ENCODE measurements at places on chromosomes 6 and 20.

DNA sequence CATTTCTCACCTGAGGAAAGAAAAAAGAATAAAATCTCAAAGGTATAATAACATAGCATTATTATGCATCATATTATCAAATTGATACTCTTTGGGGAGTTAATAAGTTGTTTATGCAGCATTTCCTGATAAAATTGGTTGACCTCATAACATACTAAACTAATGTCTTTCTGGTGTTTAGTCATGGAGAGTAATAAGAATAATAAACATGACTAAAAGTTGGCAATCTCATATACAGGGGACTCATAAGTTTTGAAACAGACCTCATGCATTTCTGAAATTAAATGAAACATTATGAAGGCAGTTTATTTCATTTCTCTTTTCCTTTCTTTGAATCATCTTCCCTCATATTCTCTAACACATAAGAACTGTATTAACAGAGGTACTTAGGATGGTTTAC lies 60.5 kb upstream of the PRDM1 start:
- no peak for DNase-seq

DNA sequence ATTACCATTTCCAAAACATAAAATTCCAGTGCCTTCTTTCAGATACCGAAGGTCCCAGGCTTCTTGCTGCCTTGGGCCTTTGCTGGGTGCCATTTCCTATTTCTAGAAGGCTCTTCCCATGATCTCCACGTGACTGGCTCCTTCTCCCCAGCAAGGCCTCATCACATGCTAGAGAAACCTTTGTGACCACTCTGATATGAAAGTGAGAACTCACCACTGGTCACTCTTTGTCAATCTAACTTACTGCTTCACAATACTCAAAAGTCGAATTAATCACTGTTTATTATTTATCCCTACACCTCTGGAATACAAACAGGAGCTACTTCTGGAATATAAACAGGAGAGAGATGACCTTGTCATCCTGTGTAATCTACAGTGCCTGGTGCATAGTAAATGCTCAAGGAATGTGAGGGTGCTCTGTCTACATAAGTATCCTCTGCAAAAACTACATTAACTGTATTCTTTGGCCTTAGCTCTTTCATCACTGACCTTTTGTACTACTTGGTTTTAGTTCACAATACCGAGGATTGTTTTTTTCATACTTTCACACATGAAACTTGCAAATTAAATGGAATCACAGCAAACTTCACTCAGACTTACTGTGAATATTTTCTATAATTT lies 1.6 kb downstream of the STX7 start:
- DNase-seq: no peak

DNA sequence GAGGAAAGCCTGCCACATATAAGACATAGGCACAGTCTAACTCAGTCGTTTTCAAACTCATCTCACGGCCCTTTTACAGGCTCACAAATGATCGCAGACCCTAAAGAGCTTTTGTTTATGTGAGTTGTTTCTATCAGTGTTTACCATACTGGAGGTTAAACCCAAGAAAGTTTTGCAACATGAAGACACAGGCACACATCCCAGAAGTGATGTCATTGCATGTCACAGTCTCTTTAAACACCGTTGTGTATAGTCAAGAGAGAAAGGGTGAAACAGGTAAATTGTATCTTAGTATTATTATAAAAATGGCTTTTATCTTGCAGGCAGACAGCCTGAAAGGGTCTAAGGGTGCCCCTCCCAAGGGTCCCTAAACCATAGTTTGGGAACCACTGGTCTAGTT lies 96.7 kb downstream of the BACH2 start:
- no peak for DNase-seq

GRCh38 chr20:61203320-61203719 lies 48.7 kb upstream of the CDH4 start:
- DNase-seq: no peak

GRCh38 chr6:33672808-33673207 lies 38.7 kb downstream of the UQCC2 start:
- DNase-seq: no peak

DNA sequence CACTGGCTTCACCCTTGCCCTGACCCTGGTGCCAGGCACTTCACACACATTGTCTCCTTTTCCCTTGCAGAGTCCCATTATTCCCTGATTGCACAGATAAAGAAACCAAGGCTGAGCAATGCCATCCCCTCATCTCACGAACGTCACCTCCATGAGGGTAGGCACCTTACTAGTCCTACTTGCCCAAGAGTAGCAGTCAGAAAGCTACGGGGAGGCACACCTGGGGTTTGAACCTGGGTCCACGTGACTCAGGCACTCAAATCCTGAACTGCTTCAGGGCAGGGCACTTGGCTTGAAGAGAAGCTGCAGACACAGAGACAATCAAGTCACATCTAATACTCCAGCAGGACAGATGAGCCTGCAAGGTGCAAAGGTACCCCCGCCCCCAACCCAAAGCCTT lies 1.9 kb downstream of the BCAS1 start:
- no peak for DNase-seq

DNA sequence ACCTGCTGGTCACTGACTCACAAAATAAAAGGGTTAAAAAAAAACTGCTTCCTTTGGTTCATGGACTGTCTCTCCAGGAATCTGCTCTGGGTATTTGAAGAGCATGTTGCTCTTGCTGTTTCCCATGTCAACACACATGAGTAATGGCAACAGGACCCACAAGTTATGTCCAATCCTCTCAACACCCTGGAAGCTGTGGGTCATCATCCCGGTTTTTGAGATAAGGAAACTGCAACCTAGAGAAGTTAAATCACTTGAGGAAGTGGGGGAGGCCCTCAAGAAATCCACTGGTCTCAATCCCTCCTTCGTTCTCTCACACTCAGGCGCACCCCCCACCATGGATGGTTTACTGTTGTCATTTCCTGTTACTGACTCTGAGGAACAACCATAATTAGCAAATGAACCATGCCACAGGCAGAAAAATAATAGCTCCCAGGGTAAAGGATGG lies 12.4 kb downstream of the MAP1LC3A start:
- no peak for DNase-seq

- DNase-seq: no peak
Measured at GRCh38 chr20:46351357-46352058, 43.2 kb upstream of the CDH22 start.

DNA sequence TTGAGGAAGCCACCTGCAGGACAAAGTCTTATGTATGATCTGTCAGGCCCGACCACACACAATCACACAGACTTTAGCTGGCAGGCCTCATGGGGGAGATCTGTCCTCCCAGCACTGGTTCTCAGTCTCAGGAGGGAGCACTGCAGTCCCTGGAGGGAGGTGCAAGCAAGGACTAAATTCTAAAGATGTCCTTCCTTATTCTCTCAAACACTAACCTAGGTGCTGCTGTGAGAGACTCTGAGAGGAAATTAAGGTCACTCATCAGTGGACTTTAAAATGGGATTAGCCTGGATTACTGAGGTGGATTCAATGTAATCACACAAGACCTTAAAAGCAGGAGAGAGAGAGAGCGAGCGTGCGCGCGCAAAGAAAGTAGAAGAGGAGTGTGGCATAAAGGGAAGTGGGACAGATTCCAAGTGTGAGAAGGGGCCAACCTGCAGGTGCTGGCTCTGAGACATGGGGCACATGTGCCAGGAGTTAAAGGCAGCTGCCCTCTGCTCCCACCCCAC lies 14.3 kb downstream of the GLO1 start:
- DNase-seq: no peak

- DNase-seq: peak; percentile 31
Measured at GRCh38 chr6:11538052-11538818, 686 bp downstream of the TMEM170B start.

DNA sequence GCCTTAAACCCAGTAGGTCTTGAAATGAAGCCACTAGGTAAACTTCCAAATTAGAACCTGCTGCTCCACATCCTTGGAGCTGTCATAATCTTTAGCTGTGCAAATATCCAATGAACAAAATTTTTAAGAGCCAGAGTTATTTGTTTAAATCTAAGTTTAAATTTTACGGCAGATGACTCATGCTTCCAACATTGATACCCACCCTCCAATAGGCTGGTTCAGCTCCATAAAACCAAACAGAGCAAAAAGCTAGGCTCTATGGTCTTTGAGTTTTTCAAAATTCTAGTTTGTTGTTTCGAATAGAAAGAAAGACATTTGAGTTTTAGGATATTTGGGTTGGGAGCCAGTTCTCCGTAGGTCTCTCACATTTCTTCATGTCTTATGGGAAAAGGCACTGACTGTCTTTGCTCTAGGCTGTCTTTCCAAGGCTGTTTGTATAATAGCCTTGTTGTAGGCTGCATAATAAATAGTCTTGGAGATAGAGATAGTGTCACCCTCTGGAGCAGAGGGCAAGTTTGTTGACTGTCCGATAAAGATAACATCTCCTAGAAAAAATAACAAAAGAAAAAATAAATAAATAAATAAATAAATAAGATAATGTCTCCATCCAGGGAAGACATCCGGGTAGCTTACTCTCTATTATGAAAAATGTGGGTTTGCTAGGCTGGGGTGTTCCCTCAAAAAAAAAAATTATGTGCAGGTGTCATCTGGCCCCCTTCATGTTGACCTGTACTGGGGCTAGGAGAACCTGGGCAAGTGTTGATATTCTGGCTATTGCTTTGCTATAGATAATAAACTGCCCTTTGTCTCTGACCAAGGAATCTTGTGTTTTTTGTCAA lies 36.5 kb downstream of the SLC2A12 start:
- no peak for DNase-seq

DNA sequence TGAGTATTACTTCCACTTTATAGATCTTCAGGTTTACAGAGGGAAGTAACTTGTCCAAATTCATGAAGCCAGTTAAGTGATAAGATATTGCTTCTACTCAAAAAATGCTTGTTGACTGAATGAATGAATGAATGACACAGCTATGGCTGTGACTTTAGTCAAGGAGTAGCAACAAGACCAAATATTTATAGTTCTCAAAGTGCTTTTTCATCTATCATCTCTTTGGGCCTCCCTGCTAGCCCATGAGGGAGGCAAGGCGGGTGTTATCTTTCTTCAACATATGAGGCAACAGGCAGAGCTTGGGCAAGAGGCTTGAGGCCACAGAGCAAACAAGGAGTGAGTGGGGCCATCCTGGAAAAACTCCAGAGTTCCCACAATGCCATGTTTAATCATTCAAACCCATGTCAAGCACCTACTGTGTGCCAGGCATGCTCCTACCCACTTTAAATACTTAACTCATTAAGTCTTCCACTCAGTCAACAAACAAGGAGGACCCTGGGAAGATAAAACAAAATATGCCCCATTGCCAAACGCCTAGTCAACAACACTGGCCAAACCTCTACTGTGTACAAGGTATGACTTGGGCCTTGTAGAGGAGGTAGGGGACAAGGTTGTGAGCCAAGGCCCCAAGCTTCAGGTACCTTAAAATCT lies 15.9 kb downstream of the BCL2L1 start:
- no peak for DNase-seq

DNA sequence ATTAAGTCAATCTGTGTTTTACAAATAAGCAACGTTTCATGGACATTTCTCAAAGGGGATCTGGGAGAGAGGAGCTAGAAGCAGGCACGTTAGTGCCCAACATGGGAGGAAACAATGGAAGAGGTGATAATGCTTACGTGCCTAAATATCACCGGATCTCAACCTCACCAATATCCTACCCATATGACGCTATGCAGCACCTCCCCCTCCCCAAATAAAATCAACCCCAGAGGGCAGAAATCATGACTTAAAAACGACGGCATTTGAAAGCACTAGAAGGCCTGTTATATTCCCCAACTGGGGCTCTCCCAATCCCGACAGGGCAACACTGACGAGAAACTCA lies 425 bp downstream of the HBS1L start:
- no peak for DNase-seq

GRCh38 chr6:88890394-88890793 lies 73.0 kb downstream of the RNGTT start:
- DNase-seq: no peak

DNA sequence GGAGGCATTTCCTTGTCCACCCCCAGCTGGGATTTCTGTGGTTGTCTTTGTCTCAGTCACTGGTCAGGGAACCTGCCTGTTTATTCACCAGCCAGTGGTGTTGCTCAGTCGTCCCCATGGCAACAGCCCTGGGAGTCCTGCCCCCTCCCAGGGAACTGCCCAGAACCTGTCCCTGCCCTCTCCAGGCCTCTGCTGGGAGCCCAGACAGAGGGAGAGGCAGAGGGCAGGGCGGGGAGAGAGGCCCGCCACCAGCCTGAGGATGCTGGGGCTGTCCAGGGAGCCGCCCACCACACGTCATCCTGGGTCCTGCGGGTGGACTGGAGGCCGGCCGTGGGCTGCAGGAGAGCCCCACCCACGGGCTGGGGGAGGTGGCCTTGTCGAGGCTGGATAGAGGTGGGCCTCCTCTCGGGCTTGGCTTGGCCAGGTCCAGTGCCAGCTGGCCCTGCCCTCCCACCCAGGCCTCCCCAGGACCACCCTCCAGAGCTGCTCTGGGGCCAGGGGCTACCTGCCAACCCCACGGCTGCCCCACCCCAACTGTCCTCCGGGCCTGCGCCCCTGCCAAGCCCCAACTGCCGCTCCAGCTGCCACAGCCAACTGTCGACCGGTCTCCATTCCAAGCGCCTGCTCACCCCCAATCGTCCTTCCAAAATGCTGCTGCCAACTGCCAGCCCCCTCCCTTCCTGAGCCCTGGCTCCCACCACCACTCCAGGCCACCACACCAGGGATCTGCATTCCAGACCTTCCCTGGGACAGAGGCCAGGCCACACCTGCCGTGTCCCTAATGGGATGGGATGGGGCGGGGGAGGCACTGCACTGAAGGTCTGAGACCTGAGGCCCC lies 4.2 kb upstream of the ZBTB46 start:
- no peak for DNase-seq

DNA sequence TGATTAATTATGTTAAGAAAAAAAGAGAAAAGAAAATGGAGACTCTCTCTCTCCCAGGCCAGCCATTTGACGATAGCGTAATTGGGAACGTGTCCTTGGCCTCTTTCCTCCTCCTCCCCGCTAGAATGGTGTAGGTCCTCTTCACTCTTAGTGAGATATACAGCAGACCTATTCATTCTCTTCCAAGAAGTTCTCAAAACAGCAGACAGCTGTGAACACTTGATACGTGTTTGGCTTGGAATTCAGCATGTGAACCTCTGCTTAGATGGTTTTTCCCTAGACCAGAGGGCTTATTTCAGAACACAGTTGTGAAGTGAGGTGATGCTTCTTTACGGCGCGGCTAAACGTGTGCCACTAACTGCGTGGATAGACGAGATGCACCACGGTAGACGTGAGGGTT lies 32.6 kb upstream of the TULP4 start:
- no peak for DNase-seq

GRCh38 chr20:41229259-41229658 lies 88.3 kb downstream of the ZHX3 start:
- DNase-seq: no peak

- peak; percentile 73 for DNase-seq
Measured at GRCh38 chr6:14732844-14733757, 512.8 kb upstream of the JARID2 start.

DNA sequence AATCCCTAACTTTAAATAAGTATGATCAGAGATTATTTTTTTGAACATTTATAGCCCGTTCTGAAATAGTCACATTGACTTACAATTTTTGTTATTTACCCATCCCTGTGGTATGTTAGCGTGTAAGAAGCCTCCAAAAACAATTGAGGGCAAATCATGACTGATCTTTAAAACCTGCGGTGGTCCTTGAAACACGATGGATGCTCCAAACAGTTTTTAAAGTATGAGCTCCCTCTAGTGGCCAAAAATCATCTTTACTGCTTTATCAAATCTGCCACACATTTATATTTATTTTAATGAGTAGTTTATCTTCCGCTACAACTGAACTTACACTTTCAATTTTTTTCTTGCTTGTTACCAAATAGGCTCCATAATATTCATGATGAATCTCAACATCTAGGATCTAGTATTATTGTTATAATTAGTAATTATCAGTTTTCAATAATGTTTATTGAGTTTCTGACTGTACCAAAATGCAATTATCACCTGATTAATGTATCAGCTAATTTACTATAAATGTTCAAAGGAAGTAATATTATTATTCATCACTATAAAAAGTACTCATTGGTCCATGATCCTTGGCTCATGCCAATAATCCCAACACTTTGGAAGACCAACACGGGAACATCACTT lies 52.2 kb downstream of the MARCKS start:
- DNase-seq: no peak
